ENCODE measurements at places on chromosomes 11 and 22.

DNA sequence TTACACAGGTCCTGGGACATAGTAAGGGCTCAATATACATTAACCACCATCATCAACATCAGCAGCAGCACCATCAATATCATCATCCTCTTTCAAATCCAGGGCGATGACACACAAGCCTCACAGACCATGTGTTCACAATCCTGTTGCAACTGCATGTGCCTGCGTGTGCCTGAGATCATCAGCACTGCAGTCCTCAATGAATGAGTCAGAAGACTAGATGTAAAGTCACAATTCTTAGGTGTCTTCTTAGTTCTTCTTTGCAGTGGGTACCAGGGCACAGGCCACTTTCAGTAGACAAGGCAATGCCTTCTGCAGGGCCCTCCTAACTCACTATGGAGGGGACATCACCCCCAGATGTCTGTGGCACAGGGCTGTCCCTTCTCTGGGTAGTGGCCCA, 111.1 kb downstream of the MYO18B start:
- DNase-seq, result no peak

GRCh38 chr11:120384476-120384875, 48.3 kb downstream of the ARHGEF12 start:
- DNase-seq, result no peak

DNA sequence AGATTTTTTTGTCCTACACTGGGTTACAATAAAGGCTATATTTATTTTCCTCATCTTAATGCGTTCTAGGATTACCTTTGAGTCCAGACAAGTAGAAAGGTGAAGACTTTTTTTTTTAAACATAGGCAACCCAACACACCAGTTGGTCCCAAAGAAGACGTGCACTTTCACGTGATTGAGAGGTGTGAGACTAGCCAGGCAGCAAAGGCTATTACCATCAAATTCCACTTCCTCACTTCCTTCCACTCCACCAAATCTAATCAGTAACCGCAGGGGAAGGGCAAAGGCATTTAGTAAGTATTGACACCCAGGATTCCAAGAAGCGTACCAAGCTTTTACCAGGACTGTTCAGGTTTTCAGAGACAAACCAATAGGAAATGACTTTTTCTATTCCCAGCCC, 109.3 kb downstream of the APIP start:
- no peak for DNase-seq

- no peak for DNase-seq
Observed at GRCh38 chr11:2924821-2925675, 4.2 kb downstream of the PHLDA2 start.

DNA sequence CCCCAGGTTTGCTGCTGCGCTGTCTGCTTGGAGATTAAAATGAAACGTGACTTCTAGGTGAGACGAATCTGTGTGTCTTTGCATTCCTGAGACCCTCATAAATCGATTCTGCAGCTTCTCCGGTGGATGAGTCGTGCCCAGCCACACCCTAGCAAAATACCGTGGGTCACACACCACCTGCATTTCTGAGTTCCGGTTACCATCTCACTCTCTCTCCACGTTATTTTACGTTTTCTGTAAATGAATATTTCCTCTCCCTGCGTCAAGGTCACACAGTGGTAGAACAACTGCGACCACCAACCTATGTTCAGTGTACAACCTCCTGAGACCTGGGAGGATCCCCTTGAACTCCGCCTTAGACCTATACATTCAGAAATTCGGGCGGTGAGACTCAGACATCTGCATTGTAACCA, 1.1 kb downstream of the YWHAH start:
- DNase-seq, result peak; percentile 53
